ENCODE measurements at places on chromosomes 3 and 15.

DNA sequence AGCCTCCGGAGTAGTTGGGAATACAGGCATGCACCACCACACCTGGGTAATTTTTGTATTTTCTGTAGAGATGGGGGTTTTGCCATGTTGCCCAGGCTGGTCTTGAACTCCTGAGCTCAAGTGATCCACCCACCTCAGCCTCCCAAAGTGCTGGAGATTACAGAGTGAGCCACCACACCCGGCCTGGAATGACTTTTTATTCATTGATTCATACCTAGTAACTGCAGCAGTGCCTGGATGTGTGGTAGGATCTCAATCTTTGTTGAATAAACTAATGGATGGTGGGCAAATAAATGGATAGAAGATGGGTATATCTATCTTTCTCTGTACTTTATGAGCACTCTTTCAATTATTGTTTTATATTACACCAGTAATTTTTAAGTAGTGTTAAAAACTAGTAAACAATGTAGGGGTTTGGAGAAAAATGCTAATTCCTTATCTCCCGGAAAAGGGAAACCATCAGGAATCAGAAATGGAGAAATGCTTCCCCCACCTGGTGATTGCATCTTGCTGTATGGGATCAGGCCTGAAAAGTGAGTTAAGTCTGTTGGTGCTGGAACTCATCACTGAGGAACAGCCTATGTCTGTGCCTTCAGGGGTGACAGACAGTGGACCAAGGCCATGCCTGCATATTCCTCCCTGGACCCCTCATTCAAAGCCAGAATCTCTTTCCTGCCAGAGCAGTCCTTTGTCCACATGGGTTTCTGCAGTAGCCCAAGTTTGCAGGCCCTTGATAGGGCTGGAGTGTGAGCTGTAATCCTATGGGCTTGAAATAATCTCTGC, 161.0 kb upstream of the CTDSPL start:
- DNase-seq, result no peak

DNA sequence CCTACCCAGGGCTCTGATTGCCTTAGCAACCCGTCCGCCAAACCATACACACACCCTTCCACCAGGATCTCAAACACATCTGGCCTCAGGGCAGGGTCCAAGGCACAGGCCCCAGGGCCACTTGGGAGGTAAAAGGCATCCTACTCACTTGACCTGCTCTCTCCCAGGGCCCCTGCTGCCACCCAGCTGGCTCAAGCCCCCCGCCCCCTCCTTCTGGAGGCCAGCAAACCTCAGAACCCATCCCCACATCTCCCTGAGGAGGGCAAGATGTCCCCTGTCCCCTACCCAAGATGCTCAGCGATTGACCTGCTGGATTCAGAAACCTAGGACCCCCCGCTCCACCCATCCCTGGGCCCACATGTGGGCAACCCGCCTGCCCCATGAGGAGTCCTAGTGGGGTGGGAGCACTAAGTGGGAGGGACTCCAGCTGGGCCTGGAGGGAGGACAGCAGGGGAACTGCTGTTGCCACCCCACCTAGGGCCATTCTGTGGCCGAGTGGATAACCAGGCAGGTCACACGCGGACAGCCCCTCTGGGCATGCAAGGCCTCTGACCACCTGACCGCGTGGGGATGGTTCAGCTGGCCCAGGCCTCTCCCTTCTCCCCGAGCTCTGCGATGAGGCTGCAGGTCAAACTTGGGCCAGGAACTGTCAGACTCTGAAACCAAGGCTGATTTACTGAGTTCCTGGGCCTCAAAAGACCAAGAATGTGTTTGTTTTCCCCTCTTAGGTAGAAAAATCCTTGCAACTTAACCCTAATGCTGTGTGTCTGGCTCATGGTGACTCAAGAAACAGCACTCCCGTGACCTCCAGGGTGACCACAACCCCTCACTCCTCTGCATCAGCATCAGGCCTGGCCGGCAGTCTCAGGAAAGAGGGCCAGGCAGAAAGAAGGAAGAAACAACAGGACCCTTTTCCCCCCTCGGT, 4.2 kb downstream of the MFGE8 start:
- no peak for DNase-seq

DNA sequence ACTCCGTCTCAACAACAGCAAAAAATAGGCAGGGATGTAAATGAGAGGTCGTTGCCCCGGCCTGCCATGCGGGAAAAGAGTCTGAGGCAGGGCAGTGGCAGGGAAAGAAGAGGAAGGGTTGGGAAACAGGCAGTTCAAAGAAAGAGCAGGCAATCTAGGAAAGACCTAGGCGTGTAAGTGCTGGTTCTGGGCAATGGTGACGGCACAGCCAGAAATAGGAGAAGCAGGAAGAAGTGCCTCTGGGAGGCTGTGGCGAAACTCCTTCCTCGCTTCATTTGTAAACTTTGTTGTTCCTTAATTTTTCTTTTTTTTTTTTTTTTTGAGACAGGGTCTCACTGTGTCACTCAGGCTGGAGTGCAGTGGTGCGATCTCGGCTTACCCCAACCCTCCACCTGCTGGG, 4.3 kb downstream of the SLC51A start:
- DNase-seq, result no peak

GRCh38 chr3:4996223-4996765, 17.1 kb downstream of the BHLHE40 start:
- no peak for DNase-seq

DNA sequence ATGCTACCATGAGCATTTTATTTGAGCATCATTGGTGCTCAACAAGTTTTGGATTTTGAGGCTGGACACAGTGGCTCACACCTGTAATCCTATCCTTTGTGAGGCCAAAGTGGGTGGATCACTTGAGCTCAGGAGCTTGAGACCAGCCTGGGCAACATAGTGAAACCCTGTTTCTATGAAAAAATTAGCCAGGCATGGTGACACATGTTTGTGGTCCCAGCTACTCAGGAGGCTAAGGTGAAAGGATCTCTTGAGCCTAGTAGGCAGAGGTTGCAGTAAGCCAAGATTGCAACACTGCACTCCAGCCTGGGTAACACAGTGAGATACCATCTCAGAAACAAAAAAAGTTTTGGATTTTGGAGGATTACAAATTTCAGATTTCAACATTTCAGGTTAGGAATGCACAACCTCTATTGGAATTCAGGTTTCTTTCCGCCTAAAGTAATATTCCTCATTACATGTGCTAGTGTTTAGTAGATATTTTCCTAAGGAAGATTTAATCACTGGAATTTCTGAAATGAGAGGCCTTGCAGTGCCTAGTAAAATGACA, 27.6 kb downstream of the CNOT10 start:
- no peak for DNase-seq

DNA sequence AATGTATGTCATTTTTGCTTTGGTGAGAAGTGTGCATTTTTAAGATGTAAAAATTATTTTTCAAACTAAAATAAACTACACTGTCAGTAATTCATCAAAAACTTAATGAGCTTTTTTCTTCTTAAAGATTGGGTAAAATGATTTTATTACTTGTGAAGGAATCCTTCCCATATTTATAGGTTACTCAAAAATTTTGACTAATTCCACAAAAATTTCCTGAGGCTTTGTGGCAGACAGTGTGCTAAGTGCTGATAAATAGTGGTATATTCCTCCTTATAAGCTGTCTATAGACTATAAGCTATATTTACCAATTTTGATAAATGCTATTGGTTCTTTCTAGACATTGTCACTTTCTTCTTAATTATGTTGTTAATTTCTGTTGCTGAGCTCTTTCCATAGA, 284.5 kb upstream of the SEMA6D start:
- DNase-seq, result no peak

GRCh38 chr3:105316331-105316730, 50.4 kb upstream of the ALCAM start:
- DNase-seq, result no peak

DNA sequence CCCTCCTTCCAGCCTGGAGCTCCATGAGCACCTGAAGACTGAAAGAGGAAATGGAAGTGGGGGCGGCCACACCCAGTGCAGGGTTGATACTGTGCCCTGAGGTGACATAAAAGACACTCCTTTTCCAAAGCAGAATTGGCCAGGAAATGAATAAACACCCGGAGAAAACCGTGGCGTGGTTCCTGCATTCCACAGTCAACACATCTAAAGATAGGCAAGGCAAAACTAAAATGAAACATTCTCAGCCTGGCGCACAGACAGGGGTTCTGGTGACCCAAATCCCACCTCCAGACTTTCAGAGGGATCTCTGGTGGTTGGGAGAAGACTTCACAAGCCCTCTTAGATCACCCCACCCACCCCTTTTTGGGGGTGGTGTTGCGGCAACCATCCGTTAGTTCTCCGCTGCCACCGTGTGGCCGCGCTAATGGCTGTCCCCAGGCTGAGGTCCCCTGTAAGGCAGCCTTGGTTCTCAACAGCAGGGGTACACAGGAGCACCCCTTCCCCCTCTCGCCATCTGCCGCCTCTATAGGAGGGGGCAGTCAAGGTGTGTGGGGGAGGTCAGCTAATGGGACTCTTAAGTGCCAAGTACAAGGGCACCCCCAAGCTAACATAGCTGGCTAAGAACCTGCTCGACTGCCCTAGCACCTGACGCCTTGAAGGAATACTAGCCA, 2.5 kb upstream of the MST1R start:
- peak; percentile 68 for DNase-seq

DNA sequence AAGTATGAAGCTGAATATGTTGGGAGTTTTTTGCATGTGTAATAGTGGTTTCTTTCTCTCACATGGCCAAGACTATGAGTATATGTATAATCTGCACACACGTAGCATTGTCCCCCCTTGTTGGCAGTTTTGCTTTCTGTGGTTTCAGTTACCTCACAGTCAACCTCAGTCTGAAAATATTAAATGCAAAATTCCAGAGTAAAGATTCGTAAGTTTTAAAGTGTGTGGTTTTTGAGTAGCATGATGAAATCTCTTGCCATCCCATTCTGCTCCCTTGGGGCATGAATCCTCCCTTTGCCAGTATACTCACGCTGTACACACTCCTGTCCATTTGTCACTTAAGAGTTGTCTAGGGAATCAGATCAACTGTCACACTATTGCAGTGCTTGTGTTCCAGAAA, 742.0 kb upstream of the CCDC54 start:
- peak; percentile 35 for DNase-seq

DNA sequence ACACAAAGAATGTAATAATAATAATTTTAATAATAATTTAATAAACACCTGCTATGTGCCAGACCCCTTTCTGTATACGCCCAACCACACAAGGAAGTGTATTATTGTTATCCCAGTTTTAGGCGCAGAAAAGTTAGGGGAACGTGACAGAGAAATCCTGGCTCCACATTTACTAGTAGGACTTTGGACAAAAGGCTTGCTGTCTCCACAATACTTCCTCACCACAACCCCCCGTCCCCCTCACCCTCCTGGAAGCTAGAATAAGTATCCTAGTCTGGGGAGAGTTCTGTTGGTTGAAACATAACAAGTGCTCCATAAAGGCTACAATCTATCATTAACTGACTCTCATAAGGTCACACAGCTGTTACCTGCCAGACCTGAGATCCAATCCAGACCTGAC, 488 bp upstream of the IL17RD start:
- no peak for DNase-seq

GRCh38 chr3:77191640-77192039, 151.7 kb downstream of the ROBO2 start:
- no peak for DNase-seq

GRCh38 chr15:93035953-93036810, 52.8 kb downstream of the RGMA start:
- no peak for DNase-seq

- DNase-seq, result no peak
Measured at GRCh38 chr15:100777821-100778220, 101.8 kb upstream of the ALDH1A3 start.

GRCh38 chr15:81360491-81360890, 13.5 kb downstream of the TMC3 start:
- no peak for DNase-seq

DNA sequence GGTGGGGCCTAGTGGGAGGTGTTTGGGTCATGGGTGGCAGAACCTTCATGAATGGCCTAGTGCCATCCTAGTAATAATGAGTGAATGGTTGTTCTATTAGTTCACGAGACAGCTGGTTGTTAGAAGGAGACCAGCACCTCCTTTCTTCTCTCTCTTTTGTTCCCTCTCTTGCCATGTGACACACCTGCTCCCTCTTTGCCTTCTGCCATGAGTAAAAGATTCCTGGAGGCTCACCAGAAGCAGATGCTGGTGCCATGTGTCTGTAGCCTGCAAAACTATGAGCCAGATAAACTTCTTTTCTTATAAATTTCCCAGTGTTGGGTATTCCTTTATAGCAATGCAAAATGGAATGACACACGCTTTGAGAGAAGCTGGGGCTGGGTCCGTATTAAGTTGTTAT, 89.0 kb upstream of the SLC4A7 start:
- no peak for DNase-seq

DNA sequence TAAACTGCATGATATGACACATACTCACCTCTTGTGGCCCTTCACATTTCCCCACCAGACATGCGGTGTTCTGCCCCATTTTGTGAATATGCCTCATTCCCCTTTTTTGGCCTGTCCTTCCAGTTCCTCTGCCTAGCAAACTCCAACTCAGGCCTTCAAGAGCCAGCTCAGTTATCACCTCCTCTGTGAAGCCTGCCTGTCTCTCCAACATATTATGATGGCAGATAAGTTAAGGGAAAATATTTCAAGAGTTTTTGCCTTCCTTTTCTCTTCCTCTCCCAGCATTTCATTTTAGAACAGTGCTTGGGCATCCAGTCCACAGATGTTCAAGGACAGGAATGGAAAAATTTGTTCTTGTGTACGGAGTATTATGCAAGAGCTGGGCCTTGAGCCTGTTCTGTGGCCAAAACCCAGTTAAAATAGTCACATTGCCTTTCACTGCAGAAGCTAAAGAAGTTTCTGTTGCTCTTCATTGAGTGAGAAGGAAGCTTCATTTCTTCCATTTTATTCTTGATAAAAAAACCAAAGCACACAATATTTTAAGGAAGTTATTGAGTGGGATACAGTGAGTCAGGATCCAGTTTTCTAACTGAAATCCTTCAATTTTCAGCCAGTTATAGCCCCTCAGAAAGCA, 192.0 kb downstream of the GHSR start:
- no peak for DNase-seq

DNA sequence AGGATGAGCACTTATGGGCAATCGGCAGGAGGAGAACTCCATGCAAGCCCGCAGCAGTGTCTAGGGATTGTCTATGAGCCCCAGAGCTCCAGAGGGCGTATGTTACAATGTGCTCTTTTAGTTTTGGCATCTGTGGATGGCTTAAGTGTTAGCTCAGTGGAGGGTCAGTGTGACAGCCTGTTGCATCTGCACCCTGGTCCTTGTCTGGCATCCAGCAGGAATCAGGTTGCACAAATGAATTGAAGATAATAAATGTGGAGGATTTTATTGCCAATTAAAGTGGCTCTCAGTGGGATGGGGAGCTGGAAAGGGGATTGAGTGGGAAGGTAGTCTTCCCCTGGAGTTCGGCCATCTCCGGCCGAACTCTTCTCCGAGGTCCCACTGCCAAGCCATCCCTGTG, 11.8 kb upstream of the PRICKLE2 start:
- DNase-seq, result no peak

GRCh38 chr3:31186041-31186440, 291.6 kb upstream of the GADL1 start:
- no peak for DNase-seq

DNA sequence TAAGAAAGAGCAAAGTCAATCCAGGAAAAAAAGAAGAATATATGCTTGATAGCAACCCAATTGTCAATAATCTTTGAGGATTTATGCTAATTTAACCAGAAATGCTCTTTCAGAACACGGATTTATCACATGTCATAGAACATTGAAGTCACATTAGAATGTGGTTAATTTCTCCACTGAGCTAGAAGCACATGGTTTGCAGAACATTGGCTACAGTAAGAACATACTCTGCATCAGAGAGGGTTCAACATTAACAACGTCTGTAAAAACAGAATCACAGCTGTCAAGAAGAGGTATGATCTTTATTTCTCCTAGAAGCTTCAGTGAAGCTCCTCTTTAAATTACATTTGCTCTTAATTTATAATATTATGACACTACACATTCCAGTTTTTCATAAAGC, 619.7 kb upstream of the AGTR1 start:
- no peak for DNase-seq
